Activated CD4-positive, alpha-beta memory T cell treated with anti-CD3 and anti-CD28 coated beads for 36 hours (primary cell): ENCODE measurements at places on chromosomes 16 and 17.

DNA sequence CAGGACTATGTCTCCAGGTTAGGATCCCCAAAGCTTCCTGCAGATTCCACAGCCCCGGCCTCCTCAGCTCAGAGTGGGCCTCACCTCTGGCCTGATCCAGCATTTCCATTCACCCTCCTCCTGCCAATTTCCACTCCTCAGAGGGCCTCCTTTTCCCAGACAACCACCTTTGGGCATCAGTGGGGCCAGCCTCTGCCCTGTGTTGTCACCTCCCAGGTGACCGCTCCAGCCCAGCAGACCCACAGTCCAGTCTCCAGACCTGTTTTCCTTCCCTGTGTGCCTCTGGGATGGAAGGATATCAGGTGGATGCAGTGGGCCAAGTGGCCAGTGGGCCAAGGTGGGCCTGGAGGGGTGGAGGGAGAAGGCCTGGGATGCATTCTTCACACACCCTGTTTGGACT lies 32.7 kb downstream of the B9D1 start:
- DNase-seq, result peak; percentile 5

DNA sequence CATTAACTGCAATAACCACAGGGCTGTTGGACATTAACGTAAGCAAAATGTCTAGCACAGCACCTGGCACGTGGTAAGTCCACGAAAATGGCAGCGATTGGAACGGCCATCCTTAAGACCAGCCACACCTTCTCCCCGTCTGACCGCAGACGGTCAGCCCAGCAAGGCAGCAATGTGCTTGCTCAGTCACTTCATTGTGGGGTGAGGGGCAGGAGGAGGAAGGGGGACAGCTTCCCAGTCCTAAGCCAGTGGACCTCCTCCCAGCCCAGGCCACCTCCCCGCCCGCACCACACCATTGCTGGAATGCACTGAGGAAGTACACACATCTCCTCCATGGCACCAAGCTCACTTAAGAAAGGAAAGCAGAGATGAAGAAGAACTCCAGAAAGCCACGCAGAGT lies 8.6 kb upstream of the MYLK3 start:
- no peak for DNase-seq

GRCh38 chr16:1920727-1921171 lies 2.5 kb upstream of the HS3ST6 start:
- DNase-seq, result peak; percentile 22

GRCh38 chr16:5024632-5025031 lies 9.1 kb downstream of the NAGPA start:
- no peak for DNase-seq

DNA sequence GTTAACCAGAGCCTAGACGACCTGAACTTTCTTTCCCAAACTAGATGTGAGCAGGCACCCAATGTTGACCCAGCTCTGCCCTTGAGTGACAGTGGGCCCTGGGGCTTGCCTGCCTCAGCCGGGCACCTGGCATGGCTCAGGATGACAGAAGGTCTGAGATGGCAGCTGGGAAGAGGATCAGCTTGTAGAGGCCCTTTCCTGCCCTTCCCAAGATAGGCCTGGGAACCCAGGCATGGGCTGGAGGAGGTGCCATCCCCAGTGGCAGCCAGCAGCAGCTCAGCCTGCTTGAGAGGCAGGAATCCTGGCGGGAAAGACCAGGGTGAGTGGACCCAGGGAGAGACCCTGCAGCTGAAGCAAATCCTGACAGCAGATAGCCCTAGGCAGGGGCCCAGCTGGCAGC lies 59.1 kb downstream of the PIPOX start:
- no peak for DNase-seq

DNA sequence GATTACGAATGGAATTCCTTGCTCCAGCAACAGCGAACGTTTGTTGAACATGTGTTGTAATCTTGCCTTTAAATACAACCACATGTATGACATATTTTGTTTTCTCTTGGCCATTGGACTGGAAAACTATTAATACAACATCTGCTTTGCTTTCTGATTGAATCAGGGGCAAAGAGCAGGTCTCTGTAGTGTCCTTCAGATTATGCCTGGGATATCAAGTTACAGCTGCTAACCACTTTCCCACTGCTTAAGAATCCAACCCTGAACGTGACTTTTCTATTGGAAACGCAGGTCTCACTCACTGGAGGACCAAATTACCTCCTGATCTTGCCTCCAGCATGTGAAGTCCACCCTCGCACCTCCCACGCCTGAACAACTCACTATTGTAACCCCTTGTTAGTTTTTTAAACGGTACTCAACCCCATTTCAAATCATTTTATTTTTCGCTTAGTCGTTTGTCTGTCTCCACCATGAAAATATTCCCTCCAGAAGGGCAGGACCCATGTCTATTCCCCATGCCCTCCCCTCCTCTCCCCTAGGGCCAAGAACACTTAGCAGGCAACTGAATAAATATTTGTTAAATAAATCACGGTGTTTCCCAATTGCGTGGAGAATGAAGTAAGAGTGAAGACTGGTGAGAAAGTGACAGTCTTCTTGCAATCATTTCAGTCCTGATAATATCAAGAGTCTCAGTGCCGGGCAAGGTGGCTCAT lies 57.4 kb upstream of the MRTFB start:
- no peak for DNase-seq
